ENCODE measurements at places on chromosomes 1 and 21. TPM values are rescaled to one million over a fixed set of nuclear protein-coding genes. Genes with fewer than 3 reads are reported as not detected.

GRCh38 chr1:25103164-25103795, 129.0 kb downstream of the SYF2 start:
- DNase-seq, result no peak

DNA sequence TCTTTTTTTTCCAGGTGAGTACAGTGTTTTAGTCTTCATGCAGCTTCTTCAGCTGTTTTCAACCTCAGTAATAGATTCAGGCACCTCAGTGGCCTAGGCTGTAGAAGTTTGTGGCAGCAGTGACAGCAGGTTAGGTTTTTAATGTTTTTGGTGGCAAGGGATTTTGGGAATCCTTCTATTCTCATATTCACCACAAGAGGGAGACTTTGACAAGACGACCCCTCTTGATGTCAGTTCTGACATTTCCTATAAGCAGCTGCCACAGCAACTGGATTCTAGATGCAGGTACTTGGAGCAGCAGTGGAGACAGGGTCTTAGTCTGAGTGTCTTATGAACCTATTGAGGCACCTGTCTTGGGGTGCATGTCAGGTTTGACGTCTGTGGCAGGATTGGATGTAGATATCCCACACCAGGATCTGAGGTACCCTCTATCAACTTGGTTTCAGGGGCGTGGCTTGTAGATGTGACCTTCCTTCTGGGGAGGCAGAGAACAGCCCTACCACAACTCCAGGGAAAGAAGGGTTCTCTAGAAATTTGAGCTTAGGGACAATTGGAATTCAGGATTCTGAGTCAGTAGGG, 1104.2 kb upstream of the TMPRSS15 start:
- no peak for DNase-seq

DNA sequence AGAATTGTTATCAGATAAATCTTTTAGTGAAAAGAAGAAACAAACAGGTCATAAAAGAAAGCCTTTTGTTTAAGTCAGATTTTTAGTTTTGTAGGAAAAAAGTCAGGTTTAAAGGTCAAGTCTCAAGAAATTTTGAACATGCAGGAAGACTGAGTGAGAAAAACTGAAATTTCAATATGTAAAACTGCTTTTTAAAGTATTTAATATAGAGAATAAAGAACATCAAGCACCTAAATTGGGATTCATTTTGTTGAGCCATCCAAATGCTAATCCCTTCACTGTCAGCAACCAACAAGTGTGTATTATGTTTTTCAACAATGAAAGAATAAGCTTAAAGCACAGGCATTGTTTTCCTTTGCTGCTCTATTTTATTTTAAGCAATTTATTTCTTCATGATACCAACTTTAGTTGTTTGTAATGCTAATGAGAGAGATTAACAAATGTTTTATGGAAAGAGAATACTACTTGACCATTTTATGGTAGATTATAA, 114.9 kb upstream of the SERTAD4 start:
- DNase-seq, result no peak

DNA sequence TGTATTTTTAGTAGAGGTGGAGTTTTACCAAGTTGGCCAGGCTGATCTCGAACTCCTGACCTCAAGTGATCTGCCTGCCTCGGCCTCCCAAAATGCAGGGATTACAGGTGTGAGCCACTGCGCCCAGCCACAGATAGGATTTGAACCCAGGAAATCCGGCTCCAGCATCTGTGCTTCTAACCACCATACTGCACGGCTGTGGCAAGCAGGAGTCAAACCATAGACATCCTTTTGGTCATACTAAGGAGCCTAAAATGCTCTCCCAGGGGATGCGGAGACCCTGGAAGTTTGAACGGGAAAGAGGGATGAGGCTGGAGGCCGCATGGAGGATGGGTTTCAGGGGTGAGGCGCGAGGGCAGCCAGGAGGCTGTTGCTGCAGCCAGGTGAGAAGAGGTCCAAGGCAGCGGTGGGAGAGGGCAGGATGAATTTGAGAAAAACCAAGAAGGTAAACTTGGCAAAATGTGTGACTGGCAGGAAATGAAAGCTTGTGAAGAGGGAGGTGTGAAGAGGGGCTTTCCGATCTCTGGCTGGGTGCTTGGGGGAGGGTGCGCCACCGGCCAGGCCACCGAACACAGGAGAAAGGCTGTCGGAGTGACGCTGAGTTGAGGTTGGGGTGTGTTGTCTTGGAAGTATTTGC, 24.0 kb upstream of the CDK18 start:
- DNase-seq, result no peak

DNA sequence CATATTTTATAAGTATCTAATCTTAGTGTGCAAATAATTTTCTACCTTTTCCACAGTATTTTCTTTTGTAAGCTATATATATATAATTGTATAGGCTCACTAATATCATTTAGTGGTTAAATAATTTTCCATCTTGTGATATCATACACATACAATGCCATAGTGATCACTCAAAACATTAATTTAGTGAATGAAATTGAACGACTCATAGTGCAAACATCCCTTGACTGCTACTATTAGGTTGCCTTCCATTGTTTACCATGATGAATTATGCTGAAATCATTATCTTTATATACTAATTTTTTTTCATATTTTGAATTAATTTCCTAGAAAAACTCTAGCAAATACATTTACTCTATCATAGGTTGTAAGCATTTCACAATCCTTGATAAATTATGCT, 127.1 kb downstream of the PCNX2 start:
- DNase-seq, result no peak

DNA sequence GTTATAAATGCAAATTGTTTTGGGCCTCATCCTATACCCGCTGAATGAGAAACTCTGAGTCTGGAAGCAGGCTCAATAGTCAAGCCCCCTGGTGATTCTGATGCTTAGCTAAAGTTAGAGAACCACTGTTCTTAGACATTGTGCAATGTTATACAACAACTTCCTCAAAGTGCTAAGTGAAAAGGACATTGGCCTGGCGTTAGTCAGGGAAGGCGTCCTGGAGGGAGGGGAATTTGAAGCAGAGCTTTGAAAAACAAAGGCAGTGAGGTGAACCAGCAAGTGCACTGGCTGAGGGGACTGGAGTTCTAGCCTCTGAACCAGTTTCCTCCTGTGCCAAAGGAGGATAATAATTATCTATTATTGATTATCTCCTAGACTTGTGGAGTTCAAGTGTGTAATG, 5.1 kb downstream of the CD1D start:
- no peak for DNase-seq

- DNase-seq, result no peak
Observed at GRCh38 chr1:156693848-156694689, 11.3 kb downstream of the CRABP2 start.

- peak; percentile 41 for DNase-seq
Observed at GRCh38 chr1:149962039-149962647, 25.5 kb upstream of the MTMR11 start.

DNA sequence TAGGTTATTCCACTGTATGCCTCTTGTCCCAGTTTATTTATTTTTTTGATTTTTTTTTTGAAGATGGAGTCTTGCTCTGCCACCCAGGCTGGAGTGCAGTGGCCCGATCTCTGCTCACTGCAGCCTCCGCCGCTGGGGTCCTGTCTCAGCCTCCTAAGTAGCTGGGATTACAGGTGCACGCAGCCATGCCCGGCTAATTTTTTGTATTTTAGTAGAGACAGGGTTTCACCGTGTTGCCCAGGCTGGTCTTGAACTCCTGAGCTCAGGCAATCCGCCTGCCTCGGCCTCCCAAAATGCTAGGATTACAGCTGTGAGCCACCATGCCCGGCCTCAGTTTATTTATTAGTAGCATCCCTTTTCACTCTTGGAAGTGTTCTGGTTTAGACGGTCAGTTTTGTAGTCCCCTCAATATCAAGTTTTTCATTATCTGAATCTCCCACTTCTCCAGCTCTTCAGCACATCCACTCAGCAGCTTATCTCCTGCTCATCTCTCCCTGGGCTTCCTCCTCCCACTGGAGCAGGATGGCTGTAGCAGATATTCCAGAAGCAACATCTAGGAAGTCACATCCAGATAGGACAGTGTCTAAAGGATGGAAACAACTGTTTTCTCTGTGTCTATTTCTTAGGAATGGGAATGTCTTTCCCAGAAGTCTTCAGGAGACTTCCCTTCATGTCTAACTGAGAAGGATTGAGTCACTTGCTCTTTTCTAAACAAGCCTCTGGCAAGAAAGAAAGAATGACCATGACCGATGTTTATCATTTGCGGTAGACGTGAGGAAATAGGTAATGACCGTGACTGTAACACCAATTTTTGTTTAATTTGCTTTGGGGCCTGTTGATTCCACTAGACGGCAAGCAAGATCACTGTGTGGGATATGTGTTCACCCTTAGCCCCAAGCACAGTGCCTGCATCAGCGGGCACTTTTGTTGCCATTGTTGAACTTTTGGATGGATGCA, 14.4 kb downstream of the CCDC190 start:
- DNase-seq, result no peak

DNA sequence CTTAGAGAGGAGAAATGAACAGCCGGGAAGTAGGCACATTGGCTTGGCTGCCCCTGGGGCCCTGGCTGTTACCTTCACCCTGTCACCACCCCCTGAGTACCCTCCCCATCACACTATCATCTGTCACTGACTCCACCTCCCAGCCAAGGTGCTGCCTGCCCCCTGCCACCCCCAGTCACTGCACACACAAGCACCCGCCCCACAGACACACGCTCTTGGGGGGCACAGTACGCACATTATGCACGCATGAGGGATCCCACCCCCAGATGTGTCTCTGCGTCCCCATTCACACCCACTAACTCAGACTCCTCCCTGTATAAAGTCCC, 223.3 kb downstream of the PTPRU start:
- no peak for DNase-seq

- DNase-seq, result no peak
Observed at GRCh38 chr1:65572701-65573421, 152.4 kb downstream of the LEPR start.

GRCh38 chr1:170578359-170578758, 46.4 kb downstream of the GORAB start:
- no peak for DNase-seq

DNA sequence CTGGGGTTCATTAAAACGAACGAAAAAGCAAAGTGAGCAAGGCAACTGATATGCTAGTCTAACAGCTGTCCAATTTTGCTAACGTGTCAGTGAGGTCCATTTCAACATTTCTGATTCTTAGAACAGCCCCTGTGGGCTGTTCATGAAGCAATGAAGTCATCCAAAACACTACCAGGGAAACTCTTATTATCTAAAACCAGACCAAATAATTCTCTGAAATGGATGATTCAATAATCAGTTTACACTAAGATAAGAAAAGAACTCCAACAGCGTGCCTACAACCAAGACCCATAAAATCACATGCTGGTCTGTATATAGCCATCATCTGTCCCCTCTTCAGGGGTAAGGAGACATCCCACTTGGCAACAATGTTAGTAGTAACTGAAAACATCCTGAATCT, 122.7 kb downstream of the TGFBR3 start:
- no peak for DNase-seq

- no peak for DNase-seq
Observed at GRCh38 chr1:231584117-231584516, 42.5 kb upstream of the DISC1 start.

DNA sequence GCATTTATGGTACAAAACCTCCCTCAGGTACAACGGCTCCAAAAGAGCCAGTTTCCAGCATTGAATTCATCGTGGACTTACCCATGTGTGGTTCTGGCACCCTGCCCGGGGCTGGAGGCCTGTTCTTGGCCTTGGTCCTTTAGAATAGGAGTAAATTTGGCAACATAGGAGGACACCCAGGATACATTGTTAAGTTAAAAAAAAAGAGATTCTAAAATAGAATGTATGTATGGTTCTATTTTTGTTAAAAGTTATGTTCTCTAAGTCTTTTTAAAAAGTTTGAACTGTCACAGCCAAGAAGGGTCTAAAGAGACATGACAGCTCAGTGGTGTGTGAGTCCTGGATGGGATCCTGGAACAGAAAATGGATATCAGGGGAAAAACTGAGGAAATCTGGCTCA, 25.9 kb downstream of the EPHX1 start:
- no peak for DNase-seq

DNA sequence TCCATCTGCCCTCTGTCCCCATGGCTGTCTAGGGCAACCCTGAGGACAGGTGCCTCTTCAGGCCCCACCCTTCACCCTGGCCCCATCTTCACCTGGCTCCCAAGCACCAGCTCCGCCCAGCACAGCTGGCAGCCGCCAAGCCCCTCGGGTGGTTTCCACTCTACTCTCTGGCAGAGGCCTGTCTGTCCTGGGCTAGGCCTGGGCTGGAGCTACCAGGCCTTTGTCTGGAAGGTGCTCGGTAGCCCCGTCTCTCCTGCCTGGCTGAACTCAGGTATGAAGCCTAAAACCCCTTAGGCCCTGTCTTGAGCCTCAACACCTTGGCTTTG, 17.4 kb downstream of the SDC3 start:
- DNase-seq, result no peak

DNA sequence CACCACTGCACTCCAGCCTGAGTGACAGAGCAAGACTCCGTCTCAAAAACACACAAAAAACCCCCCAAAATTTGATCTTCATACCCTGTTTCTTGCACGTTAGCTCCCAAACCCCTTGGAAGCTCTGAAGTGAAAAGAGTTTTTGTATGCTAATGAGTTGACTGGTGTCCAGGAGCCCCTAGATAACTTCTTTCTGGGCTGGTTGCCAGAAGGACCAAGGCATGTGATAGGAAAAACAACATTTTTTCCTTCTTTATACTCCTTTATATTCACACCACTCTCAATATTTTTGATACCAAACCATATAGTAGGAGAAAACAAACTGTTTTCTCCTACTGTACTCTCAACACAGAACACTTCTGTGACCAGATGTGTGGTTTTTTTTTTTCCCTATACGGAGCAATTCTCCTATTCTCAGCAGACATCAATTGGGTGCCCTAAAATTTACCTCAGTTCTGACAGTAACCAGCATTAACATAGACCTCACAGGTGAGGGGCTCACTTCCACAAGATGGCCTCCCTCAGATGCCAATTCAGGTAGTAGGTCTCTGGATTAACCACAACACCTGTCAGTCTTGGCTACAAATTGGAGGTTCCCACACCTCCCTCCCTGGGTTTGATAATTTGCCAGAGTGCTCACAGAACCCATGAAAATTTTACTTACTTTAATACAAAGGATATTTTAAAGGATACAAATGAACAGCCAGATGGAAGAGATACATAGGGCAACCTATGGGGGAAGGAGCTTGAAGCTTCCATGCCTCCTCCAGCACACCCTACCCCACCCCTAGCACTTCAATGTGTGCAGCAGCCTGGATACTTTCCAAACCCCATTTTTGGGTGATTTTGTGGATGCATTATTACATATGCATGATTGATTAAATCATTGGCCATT, 25.6 kb downstream of the ZYG11B start:
- DNase-seq, result no peak

GRCh38 chr21:44397431-44398031, 44.1 kb downstream of the TRPM2 start:
- DNase-seq, result no peak

BEND5 gene
- total RNA-seq, result 18.2 TPM

TRIM45 gene
- total RNA-seq, result 16.6 TPM

LPGAT1 gene
- total RNA-seq, result 30.3 TPM

NCF2 gene
- total RNA-seq, result not detected

TPTE gene
- not detected for total RNA-seq

CLCA1 gene
- total RNA-seq, result not detected

RYR2 gene
- total RNA-seq, result 0.07 TPM

JAM2 gene
- total RNA-seq, result 29.7 TPM

TEX38 gene
- not detected for total RNA-seq

NID1 gene
- 90.3 TPM for total RNA-seq

FMN2 gene
- total RNA-seq, result 13.2 TPM

Measured in neural crest cell (in vitro differentiated cells).